ENCODE measurements at places on chromosomes 4 and X. TPM values are rescaled to one million over a fixed set of nuclear protein-coding genes. Genes with fewer than 3 reads are reported as not detected.

Gene CSN1S1
- total RNA-seq = not detected

Gene EIF1AX
- 31.0 TPM for total RNA-seq

Gene TRO
- total RNA-seq = 37.3 TPM

Gene XIAP
- total RNA-seq = 25.3 TPM

Gene PRKG2
- total RNA-seq = 0.39 TPM

Gene LRPAP1
- 20.4 TPM for total RNA-seq

Gene RGN
- total RNA-seq = 0.79 TPM

Gene DCAF12L2
- not detected for total RNA-seq

Gene PASD1
- total RNA-seq = not detected

Gene UGT2B11
- total RNA-seq = not detected

Gene SPINK2
- total RNA-seq = not detected

Gene ANAPC10
- total RNA-seq = 18.5 TPM

Gene RENBP
- total RNA-seq = under 0.01 TPM

Gene GRIA3
- not detected for total RNA-seq

Gene NDST3
- 2.3 TPM for total RNA-seq

Gene MAGEC2
- total RNA-seq = not detected

Gene CENPVL1
- not detected for total RNA-seq

Gene IBSP
- not detected for total RNA-seq

Gene KLHL13
- total RNA-seq = 0.11 TPM

Gene DCAF4L1
- total RNA-seq = 0.11 TPM

Gene CBR4
- total RNA-seq = 18.1 TPM

Gene NDUFA1
- 33.5 TPM for total RNA-seq

Gene PAGE2B
- not detected for total RNA-seq

Gene ERAS
- not detected for total RNA-seq

Gene LDB2
- total RNA-seq = 0.11 TPM

Gene MID1IP1
- total RNA-seq = 36.2 TPM

Gene XAGE1A
- not detected for total RNA-seq

Gene RBMXL3
- not detected for total RNA-seq

Gene NAP1L2
- total RNA-seq = not detected

Gene EBP
- 210 TPM for total RNA-seq

Gene UGT2B17
- not detected for total RNA-seq

Gene METTL14
- total RNA-seq = 13.0 TPM

Gene VSIG4
- not detected for total RNA-seq

Gene ADGRL3
- 5.9 TPM for total RNA-seq

Gene WNK3
- 4.7 TPM for total RNA-seq

Gene PCDH18
- 0.87 TPM for total RNA-seq

Gene SPRY1
- 1.3 TPM for total RNA-seq

Gene SCARB2
- total RNA-seq = 109 TPM

Gene AIFM1
- 12.1 TPM for total RNA-seq

Gene MAGEE1
- total RNA-seq = 3.1 TPM

Gene PWWP3B
- total RNA-seq = 5.1 TPM

Gene UNC5C
- total RNA-seq = not detected

Gene SH3D19
- 127 TPM for total RNA-seq

Gene LRCH2
- total RNA-seq = under 0.01 TPM

Gene P2RY4
- total RNA-seq = 0.43 TPM

Gene ARHGEF9
- 16.1 TPM for total RNA-seq

Gene EVC
- 42.8 TPM for total RNA-seq

Gene HHIP
- not detected for total RNA-seq

Gene COX7B2
- total RNA-seq = not detected

Gene SMIM10
- total RNA-seq = 1.6 TPM

Gene PCYT1B
- under 0.01 TPM for total RNA-seq

Gene H2BW2
- not detected for total RNA-seq

Gene MSX1
- 1.1 TPM for total RNA-seq

Gene CENPVL2
- not detected for total RNA-seq

Data from placental epithelial cell (primary cell).